Activated CD4-positive, CD25-positive, alpha-beta regulatory T cell (primary cell): ENCODE measurements at places on chromosomes 1 and 21.

- DNase-seq: no peak
Measured at GRCh38 chr1:70573317-70573843, 162.3 kb downstream of the CTH start.

- DNase-seq: no peak
Measured at GRCh38 chr1:157944663-157945280, 48.7 kb upstream of the KIRREL1 start.

GRCh38 chr1:26991310-26992116 lies 2.0 kb upstream of the TRNP1 start:
- DNase-seq: no peak

DNA sequence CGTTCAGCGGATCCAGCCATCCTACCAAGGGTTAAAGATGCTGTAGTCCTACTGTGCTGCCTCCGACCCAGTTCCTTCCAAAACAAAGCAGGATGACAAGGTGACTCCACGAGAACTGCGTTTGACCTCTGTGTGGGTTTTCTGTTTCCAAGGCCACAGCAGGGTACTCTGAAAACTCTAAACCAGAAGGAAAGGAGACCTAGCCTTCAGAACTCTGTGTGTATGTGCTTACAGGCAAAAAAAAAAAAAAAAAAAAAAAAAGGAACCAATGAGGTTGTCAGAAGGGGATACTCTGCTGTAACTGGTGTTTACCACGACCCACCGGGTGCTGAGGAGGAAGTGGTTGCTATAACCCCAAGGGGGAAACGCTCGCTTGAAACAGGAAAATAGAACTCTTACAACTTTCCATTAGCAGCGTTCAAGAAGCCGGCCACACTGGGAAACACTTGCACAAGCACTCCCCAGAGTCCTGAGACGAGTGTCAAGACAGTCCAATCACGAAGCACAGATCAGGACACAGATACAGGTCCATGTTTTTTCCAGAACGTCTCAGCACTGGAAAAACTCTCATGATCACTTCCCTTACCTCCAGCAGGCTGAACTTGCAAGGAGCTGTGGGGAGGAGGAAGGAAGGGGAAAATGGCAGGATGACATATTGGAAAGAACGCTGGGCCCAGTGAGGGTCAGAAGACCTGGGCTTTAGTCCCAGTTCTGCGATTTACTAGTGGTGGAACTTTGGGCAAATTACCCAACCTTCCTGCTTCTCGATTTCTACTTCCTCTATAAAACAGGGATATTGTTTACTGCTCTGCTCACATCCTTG lies 64.0 kb downstream of the ITPKB start:
- DNase-seq: no peak

- DNase-seq: no peak
Measured at GRCh38 chr1:7632176-7632575, 138.9 kb upstream of the VAMP3 start.

- DNase-seq: no peak
Measured at GRCh38 chr21:40938611-40939010, 91.7 kb upstream of the DSCAM start.

DNA sequence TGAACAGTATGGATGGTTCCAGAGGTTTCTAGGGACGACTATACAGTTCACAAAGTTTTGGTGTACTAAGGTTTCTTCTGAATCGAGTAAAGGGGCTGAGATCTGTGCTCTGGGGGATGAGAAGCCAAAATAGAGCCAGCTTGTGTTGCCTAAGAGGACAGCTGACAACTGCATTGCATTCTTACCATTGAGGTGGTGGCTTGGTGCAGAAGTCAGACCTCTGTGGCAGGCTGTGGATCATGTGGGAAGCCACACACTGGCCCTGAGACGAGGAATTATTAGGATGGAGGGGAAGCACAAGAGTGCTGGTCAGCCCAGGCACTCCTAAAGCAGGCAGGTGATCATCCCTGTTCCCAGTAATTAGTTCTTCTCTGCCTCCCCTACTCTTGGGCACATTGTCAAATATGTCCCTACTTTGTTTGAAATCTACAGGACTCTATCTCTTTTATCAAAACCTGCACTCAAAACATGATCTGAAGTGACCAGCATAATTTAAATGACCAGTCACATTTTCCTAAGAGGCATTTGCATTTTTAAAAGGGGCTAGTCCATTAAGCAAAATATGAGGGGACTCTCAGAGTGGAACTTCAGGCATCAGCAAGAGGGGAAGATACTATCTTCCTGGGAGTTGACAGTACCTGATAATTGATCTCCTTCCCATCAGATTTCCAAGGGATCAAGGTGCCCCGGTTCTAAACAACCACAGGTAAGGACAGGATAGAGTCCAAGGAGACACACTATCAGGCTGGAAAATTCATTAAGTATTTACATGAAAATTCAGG lies at the start of gene FCRLB:
Gene FCRLB, plus strand, starts transcription at position 589 of the 782 bp plus-strand sequence. CDS start 1,129 bp downstream, outside the sequence.
- no peak for DNase-seq

DNA sequence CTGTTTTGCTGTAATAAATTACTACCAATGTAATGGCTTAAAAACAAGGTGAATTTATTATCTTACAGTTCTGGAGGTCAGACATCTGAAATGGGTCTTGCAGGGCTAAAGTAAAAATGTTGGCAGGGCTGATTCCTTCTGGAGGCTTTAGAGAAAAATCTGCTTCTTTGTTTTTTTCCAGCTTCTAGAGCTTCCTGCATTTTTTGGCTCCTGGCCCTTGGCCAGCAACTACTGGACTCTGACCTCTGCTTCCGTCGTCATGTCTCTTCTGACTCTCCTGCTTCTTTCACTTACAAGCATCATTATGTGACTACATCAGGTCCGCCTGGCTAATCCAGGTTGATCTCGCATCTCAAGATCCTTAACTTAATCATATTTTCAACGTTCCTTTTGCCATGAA lies 350.9 kb downstream of the S1PR1 start:
- DNase-seq: no peak

DNA sequence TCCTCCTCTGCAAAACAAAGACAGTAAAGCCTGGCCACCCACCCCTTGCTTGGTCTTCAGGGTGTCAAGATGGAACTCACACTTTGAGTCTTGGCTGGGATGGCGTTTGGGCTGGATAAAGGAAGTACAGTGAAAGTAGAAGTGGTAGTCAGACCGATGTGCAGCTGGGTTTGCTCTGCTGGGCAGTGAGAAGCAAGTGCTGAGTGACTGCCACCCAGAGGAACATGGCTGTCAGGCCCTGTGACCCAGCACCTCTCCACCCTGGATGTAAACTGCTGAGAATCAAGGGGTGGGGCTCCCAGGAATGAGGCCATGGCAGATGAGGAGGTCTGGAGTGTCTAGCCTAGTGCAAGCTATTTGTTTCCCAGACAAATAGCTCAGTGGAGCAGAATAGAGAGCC lies 51.2 kb downstream of the POFUT2 start:
- no peak for DNase-seq

DNA sequence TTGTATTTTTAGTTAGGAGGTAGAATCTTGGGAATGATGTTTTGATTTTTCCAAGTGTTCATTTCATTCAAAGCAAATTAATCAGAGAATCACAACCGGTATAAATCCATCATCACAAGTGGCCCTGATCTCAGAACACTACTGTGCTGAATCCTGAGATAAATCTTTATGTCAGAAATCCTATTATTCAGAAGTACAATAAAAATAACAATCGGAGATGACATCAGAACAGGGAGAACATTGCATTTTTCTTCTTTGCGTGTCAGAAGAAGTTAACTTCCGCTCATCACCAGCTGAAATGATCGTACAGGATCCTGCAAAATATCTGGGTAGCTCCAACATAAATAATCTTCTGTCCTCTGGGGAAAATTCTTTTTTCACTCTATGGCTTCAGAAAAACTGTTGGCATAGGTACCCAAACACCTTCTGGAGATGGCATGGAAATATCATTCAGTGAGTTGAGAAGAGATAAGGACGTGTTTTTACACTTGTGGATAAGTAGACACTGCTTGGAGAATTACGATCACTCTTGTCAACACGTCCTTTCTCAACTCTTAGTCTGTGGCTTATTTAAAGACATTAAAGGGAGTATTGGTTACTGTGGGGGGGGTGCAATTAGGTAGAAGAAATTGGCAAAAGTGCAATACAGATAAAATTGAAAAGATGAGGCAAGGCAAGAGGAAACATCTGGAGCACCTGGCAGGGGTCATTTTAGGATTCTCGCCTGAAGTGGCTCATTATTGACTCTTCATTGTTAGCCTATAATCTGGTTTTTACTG lies 46.9 kb upstream of the SMYD2 start:
- DNase-seq: no peak

DNA sequence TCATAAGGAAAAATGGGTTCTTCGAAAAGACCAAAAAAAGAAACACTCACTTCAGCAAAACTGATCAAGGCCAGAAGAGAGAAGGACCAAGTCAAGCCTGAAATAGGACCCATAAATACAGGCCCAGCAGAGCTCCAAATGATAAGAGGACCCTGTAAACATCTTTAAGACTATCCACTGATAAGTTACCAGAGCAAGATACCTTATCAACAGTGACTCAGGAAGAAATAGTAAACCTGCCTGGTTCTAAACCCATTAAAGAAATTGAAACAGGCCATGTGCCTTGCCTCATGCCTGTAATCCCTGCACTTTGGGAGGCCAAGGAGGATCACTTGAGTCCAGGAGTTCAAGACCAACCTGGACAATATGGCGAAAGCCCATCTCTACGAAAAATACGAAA lies 81.8 kb upstream of the ERRFI1 start:
- DNase-seq: no peak

DNA sequence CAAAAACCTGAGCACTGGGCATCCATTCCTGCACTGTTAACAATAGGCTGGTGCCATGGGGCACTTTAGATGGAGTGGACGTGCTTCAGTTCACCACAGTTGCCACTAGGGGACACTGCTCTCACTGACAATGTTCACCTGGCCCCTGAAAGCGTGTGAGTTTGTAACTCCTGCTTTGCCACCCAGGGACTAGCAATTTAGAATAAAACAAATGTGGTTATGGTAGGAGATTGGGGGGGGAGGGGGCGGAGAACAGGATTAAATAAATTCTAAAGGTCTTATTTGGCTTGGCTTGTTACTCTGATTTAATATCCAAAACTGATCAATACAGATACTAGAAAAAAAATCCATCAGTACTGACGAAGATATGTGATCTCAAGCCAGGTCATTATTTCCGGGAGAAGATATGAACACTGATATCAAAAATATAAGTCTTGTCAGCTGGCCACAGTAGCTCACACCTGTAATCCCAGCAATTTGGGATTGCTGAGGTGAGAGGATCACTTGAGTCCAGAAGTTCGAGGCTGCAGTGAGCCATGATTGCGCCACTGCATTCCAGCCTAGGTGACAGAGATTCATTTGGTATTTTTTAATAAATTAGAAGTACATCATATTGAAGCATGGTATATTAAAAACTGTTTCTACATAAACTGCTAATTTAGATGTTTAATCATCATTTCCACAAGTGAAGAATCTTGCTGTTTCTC lies 23.2 kb downstream of the INTS7 start:
- peak; percentile 20 for DNase-seq

DNA sequence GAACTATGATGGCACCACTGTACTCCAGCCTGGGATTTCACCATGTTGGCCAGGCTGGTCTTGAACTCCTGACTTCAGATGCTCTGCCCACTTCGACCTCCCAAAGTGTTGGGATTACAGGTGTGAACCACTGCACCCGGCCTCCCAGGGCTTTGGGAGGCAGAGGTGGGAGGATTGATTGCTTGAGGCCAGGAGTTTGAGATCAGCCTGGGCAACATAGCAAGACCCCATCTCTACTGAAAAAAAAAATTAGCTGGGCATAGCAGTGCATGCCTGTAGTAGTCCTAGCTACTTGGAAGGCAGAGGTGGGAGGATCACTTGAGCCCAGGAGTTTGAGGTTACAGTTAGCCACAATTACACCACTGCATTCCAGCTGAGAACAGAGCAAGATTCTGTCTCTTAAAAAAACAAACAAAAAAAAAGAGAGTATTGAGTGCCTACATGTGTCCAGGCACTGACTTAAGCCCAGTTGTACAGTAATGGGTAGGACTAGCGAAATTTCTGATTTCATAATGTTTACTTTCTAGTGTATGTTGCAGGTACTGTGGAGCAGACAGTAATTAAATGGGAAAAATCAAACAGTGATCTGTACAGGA lies 4.2 kb downstream of the MANEAL start:
- no peak for DNase-seq

DNA sequence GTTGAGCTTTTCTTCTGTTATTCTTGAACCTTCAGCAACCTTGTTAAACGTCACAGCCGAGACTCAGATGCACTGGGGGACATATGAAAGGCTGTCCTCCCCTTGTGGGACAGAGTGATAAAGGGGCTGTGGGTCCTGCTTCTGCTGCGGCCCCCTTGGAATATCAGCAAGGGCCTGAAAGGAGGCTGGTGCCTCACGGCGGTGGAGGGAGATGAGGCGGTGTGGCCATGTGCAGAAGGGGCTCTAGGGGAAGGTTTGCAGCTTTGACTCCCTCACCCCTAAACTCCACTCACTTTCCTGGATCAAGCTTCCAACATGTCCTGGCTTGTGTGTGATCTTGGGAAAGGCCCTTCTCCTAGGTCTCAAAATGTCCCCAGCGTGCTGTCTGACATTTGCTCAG lies 270.7 kb upstream of the CSF3R start:
- no peak for DNase-seq

DNA sequence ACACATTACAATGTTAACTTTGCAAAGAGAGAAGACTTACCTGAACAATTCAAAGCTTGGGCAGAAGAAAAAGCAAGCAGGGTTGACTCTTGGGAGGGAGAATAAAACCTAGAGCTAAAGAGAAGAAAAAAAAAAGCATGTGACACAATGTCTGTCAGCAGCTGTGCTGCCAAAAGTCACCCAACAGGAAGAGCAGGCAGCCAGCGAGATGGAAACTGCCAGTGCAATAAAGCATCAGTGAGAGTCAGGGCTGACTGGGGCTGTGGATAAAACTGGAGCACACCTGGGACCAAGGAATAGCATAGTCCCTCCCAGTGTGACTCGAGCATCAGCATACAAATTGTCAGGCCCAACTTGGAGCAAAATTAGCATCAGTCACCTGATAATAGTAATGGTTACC lies 65.0 kb upstream of the SLC22A15 start:
- DNase-seq: no peak

- DNase-seq: no peak
Measured at GRCh38 chr1:168390271-168390670, 109.6 kb downstream of the TBX19 start.

GRCh38 chr21:37058261-37058660 lies 14.6 kb downstream of the PIGP start:
- no peak for DNase-seq

DNA sequence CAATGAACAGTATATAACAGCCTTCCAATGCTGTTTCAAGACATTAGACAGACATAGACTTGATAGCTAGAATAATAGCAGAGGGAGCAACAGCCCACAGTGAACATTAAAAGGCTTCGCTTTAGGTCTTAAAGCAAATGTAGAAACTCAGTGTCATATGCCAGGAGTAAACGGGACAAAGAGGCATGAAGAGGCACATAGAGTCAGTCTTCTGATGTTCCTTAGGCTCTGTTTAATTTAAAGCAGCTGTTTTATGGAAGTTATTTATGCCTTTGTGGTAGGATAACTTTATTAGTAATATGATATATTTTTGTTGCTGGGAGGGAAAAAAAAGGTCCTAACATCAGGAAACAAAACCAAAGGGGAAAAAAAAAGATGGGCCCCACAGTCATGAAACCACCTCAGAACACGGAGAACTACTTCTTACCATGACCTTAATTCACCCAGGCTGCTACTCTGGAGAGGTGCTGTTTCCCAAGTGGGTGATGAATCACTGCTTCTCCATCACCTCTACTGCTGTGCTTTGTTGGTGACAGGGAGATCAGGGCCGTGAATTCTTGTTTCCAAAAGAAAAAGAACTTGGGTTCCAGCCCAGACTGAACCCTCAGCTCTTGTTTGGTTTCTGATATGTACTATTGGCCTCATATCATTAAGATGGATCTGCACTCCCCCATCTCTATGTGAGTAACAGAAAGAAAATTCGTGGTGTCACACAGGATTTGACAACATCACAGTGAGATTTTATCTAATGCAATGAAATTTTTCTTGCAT lies 616.9 kb downstream of the KIF26B start:
- DNase-seq: no peak

GRCh38 chr1:115969509-115969908 lies 6.8 kb upstream of the SLC22A15 start:
- no peak for DNase-seq
